ENCODE measurements at places on chromosomes 7 and 10.
A peak's percentile ranks its signal among the peaks of the same experiment; 100 is the strongest.

GRCh38 chr7:119596651-119597050 lies 676.3 kb upstream of the KCND2 start:
- DNase-seq, result no peak

- DNase-seq, result no peak
These were observed 38.6 kb downstream of the MRC1 start for GRCh38 chr10:17847585-17848296.

DNA sequence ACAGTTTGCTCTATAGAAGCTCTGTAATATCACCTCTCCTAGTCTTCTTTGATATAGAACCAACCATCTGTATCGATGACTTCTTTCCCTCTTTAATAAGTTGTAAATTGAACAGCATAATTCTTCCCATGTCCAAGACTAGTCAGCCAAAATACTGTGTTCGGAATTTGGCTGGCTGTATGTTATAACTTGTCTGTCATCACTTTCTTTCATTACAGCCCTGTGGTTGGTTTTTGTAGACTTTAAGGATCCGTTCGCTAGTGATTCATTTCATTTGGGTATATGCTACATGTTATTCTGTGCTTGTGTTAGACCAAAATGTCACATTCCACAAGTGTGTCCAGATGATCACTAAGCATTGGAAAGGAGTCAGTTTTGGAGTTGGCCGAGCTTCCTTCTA lies 155.4 kb upstream of the ITGB1 start:
- DNase-seq, result no peak

DNA sequence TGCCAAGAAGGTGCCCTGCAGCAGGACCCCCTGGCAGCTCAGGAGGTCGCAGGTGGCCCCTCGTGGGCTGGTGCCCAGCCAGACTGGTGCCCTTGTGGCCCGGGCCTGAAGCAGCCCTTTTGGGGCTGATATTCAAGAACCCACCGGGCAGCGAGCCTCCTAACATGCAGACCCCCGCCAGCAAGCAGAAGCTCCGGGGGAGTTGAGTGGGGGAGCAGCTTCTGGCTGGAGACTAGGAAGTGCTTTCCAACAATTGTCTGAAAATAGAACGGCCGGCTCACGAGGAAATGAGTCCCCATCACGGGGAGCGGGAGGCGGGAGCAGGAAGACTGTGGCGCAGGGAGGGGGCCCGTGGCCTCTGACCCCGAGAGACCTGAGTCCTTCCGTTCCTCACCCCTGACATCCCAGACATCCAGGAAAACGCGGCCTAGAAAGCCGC lies 9.5 kb upstream of the INTS1 start:
- no peak for DNase-seq

DNA sequence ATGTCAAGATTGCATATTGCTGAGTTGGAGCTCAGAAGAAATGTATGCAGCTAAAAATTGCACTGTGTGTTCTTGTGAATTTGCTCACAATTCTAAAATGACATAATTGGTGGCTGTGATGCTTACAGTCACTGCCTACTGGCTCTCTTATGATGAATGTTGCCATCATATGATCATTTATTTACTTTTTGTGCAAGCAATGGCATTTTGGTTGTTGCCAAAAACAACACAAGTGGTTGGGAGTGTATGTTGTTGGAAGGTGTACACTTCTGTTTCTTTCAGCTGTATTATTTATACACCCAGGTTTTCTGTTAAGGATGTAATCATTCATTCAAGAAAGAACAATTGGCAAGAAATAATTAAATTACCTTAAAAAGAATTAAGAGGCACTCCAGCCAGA lies 28.9 kb downstream of the PON1 start:
- DNase-seq, result no peak

DNA sequence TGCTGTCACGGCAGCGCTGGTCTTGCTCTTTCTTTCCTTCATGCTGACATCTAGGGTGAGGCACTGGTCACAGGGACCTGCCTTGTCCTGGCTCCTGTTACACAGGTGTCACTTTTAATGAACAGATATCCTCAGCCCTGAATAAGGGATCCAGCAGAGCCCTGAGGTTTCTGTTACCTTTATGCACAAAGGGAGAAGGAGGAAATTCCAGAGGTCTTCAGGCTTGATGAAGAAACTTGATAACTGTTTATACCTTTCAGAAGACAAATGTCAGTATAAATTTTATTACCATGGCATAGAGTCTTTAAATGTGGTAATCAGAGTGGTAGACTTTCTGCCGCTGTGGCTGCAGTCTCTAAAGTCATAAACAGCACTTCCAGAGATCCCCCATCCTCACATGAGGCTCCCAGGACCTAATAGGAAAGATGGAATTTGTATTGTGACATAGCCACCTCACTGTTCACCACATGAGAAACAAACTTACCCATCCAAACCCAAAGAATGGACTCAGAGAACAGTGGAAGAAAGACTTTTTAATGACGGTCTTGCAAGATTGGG lies 2.7 kb downstream of the LRRC27 start:
- DNase-seq, result no peak

DNA sequence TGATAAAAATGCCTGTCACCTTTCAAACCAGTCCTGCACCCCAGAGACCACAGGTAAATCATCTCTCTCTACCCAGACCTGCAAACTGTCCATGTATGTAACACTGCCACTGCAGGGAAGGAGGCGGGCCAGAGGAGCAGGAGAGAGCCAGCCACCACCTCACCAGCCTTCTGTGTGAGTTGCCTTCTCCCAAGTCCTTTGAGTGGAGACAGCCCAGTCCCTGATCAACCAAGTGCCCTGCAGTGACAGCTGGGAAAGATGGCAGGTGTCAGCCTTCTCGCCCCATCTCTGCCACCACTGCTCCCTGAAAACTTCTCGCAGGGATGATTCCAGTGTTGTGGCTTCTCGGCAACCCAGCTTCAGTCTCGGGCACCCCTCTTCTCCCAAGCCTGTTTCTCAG lies 42.4 kb downstream of the MTURN start:
- no peak for DNase-seq

DNA sequence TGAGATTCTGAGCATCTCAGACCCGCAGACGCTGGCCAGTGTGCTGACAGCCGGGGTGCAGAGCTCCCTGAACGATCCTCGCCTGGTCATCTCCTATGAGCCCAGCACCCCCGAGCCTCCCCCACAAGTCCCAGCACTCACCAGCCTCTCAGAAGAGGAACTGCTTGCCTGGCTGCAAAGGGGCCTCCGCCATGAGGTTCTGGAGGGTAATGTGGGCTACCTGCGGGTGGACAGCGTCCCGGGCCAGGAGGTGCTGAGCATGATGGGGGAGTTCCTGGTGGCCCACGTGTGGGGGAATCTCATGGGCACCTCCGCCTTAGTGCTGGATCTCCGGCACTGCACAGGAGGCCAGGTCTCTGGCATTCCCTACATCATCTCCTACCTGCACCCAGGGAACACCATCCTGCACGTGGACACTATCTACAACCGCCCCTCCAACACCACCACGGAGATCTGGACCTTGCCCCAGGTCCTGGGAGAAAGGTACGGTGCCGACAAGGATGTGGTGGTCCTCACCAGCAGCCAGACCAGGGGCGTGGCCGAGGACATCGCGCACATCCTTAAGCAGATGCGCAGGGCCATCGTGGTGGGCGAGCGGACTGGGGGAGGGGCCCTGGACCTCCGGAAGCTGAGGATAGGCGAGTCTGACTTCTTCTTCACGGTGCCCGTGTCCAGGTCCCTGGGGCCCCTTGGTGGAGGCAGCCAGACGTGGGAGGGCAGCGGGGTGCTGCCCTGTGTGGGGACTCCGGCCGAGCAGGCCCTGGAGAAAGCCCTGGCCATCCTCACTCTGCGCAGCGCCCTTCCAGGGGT lies 703 bp downstream of the RBP3 start:
- DNase-seq, result no peak

- DNase-seq, result no peak
These were observed 32.2 kb downstream of the PLXDC2 start for GRCh38 chr10:19848226-19848985.

GRCh38 chr10:112182784-112183328 lies 709 bp downstream of the GPAM start:
- DNase-seq, result no peak

DNA sequence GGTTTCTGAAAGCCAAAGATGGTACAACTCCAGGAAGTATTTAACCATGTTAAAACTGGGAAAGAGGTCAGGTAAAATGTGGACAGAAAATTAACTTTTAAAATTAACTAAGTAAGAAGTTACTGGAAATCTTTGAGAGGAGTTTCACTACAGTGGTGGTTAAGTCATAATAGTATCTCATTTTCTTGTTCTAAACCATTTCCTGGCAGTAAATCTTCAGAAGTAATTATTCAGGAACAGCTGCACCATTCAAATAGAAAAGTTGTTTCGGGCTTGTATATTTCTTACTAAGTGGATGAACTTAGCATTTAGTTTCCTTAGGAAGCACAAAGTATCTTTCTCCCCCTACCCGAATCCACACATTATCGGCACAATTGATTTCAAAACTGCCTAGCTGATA lies 27.1 kb downstream of the COPG2 start:
- no peak for DNase-seq

- DNase-seq, result no peak
These were observed 19.5 kb downstream of the TSPAN15 start for GRCh38 chr10:69470463-69471384.

- no peak for DNase-seq
These were observed 12.7 kb downstream of the LRRC18 start for GRCh38 chr10:48926764-48927540.

- peak; percentile 2 for DNase-seq
These were observed 171.5 kb upstream of the SP4 start for GRCh38 chr7:21256310-21256877.

DNA sequence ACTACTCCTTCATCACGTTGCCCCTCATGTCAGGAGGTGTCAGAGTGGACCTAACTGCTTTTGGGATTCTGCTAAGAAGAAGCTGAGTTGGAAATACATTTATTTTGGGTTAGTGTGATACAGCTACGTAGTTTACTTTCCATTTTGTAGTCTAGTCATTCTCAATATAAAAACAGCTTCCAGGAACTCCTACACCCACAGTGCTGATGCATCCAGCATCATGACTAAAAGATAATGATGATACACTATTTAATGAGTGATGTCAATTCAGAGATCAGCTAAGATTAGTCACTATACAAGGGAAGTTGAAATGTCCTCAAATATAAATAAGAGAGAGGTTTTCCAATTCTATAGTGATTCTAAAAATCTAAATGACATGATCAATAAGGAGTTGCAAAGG lies 264.2 kb upstream of the SLC26A5 start:
- DNase-seq, result no peak

GRCh38 chr10:76040830-76041220 lies 609.4 kb downstream of the LRMDA start:
- DNase-seq, result no peak

GRCh38 chr7:41544241-41544640 lies 158.6 kb downstream of the INHBA start:
- DNase-seq, result no peak

GRCh38 chr10:75596930-75597620 lies 165.7 kb downstream of the LRMDA start:
- no peak for DNase-seq

- no peak for DNase-seq
These were observed 9.3 kb upstream of the HUS1 start for GRCh38 chr7:47988496-47989386.

GRCh38 chr7:70695795-70696083 lies 436.2 kb upstream of the GALNT17 start:
- DNase-seq, result no peak
